ENCODE measurements at places on chromosomes 7 and 10. TPM values are rescaled to one million over a fixed set of nuclear protein-coding genes. Genes with fewer than 3 reads are reported as not detected.
A peak's percentile ranks its signal among the peaks of the same experiment; 100 is the strongest.

DNA sequence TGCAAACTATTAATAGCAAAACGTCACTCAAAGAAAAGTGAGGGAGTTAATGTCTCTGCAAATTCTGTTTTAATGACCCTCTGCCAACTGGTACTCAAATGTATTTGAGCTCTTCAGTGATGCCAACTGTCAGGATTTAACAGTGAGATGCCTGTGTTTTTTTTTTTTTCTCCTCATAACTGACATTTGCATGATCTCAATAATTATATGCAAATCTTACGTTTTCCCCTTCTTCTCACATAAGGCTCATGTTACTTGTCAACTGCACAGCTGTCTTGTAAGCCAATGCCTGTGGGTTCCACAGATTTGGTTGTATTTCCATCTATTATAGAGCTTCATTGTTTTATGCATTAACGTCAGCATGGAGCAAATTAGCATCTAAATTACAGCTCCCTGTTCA is 38.2 kb downstream of the PPP1R3A start:
- DNase-seq: peak; percentile 77

Gene PTF1A
- not detected for total RNA-seq

DNA sequence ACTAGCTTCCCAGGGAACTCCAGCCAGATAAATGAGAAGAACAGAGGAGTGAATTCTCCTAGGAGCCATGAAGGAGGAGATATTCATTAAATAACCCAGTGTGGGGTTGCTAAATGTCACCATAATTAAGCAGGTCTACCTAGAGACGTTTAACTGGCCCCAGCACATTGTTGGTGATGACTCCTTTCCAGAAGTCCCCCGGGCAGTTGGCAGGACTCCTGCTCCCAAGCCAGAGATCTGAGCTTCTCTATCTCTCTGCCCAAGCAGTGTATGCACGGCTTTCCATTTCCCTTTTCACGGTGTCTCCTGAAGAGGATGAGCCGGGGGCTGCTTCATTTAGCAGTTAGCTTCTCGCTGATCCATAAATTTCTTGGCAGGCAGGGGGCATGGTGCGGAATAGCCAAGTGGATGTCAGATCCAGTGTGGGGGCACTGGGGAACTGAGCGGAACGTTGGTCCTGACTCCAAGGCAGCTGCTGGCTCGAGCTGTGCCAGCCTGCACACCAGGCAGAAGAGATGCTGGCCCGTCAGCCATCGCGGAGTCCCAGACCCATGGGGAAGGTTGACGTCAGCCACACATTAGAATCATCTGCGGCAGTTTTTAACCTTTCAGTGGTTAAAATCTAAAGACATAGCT is 142.0 kb upstream of the NPY start:
- peak; percentile 60 for DNase-seq

- no peak for DNase-seq
Measured at GRCh38 chr10:86018735-86019058, 347.9 kb downstream of the GRID1 start.

- DNase-seq: no peak
Measured at GRCh38 chr10:58026036-58026435, 241.7 kb downstream of the IPMK start.

Gene SLC13A1
- not detected for total RNA-seq

DNA sequence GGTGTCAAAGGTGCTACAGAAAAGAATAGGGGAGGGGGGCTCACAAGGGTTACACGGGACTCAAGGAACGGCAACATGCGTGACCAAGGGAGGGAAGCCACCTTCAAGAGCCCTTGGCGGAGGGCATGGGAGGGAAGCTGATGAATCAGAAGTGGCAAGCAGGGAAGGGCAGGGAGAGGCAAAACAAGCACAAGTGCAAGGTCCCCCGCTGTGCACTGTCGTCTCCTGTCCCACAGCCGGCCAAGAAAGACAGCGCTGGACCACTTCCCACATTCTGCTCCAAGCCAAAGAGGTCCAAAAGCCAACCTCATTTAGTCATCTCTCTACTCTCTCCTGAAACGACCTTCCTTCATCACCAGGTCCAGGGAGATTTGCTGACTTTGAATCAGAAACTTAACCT is 102.7 kb downstream of the CALN1 start:
- no peak for DNase-seq

Gene NKX2-3
- 6.2 TPM for total RNA-seq

GRCh38 chr7:117308891-117309290 is 14.0 kb downstream of the WNT2 start:
- no peak for DNase-seq

- DNase-seq: no peak
Measured at GRCh38 chr7:156448918-156449317, 191.7 kb upstream of the RNF32 start.

GRCh38 chr7:124155432-124156022 is 122.7 kb upstream of the TMEM229A start:
- peak; percentile 45 for DNase-seq

DNA sequence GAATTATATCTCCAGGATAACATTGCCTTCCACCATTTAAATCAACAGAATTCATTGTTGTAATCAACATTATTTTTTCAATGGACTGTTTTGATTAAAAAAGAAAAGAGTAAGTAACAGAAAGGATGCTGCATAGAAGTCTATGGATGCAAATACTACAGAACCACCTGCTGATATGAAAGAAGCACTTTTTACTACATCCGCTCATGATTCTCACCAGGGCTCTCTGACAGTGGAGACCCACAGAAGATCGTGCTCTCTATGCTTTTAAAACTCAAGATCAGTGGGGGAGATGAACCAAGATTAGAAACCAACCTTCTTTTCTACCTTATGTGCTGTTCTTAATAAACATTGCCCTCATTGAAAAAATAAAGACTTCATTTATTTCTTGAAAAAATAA is 24.4 kb downstream of the RHOBTB1 start:
- DNase-seq: no peak

GRCh38 chr10:93473804-93474472 is 8.2 kb downstream of the MYOF start:
- DNase-seq: no peak

Gene GIMAP1
- total RNA-seq: 3.2 TPM

- DNase-seq: peak; percentile 36
Measured at GRCh38 chr10:72089618-72090017, 1.3 kb upstream of the SPOCK2 start.
